MG63 (cell line): ENCODE measurements at places on chromosomes 1 and 21.

GRCh38 chr1:41713557-41714327, 205.0 kb downstream of the HIVEP3 start:
- DNase-seq = peak; percentile 72

- DNase-seq = no peak
These were observed 4.6 kb upstream of the BTG2 start for GRCh38 chr1:203300441-203301330.

DNA sequence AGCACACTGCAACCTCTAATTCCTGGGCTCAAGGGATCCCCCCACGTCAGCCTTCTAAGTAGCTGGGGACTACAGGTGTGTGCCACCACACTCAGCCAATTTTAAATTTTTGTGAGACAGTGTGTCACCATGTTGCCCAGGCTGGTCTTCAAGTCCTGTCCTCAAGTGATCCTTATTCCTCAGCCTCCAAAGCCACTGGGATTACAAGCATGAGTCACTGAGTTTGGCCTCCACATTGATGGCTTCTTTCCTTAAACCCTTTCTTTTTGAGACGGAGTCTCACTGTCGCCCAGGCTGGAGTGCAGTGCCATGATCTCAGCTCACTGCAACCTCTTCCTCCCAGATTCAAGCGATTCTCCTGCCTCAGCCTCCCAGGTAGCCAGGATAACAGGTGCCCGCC, 7.6 kb downstream of the KPNA6 start:
- DNase-seq = peak; percentile 52

- DNase-seq = no peak
These were observed 12.6 kb upstream of the KLF18 start for GRCh38 chr1:44154049-44154448.

DNA sequence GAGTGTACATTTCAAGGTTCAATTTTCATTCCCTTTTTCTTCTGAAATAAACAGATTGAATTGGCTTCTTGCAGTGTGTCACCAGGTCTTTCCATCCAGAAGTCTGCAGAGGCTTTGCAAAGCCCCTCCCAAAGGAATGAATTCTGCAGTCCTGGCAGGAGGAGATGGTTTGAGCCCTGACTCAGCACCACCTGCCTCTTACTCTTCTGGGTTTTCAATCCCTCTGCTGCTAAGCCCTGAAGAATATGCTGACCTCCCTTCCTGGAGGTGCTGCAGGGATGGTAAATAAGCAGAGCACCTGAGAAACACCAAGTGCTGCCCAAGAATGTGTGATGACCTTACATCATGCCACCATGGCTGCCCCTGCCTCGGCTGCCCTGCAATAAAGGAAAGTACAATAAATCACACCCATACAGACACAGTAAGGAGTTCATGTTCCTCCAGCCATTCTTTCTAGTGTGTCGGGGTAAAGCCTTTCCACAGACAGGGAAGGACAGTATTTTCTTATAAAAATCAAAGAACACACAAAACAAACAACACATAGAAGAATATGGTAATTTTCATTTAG, 209.2 kb downstream of the ZNF326 start:
- DNase-seq = no peak
